ENCODE measurements at places on chromosomes 4 and X. TPM values are rescaled to one million over a fixed set of nuclear protein-coding genes. Genes with fewer than 3 reads are reported as not detected.

Gene CCNA2
- 318 TPM for total RNA-seq

Gene RGS12
- total RNA-seq, result 79.6 TPM

Gene XG
- total RNA-seq, result not detected

GRCh38 chrX:111823128-111823527 lies 52.9 kb upstream of the TRPC5OS start:
- no peak overlapping the region for H3K27ac ChIP-seq
- no peaks in the 10 kb centered on the region for H3K27me3 ChIP-seq
- no peaks in the 10 kb centered on the region for H3K36me3 ChIP-seq
- H3K4me3 ChIP-seq, result no peak overlapping the region
- DNase-seq, result no peak

- no peak for DNase-seq
- H3K27me3 ChIP-seq, result no peaks in the 10 kb centered on the region
- H3K27ac ChIP-seq, result no peak overlapping the region
- no peaks in the 10 kb centered on the region for H3K4me1 ChIP-seq
- H3K36me3 ChIP-seq, result no peaks in the 10 kb centered on the region
These were observed 314.7 kb upstream of the PRKX start for GRCh38 chrX:4028151-4028550.

DNA sequence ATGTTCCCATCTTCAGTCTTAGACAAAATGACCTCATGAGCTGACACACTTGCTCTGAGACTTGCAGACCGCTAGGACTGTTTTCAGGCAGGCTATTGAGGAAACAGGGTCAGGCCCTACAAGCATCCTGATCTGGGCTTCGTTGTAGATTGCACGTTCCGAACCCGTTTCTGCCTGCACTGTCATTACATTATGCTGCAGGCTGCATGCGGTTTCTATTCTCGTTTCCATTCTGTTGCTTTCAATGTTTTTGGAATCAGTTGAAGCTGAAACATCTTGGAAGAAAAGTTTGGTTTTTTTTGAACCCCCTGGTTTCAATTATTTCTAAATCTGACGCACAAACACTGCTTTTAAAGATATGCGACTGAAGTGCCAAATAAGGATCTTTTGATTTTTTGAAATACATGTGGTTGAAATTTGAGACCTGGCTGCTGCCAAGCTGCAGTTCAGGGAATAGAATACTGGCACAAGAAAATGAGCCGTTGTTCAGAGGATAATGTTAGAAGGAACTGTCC lies 716.1 kb upstream of the INTU start:
- peaks cover 5% of the 10 kb centered on the region for H3K4me1 ChIP-seq
- peak; percentile 28 for DNase-seq
- no peak overlapping the region for H3K4me3 ChIP-seq

GRCh38 chr4:172786039-172786792 lies 382.4 kb upstream of the GALNT7 start:
- DNase-seq, result no peak
- no peak overlapping the region for H3K4me3 ChIP-seq
- no peak overlapping the region for H3K27ac ChIP-seq
- no peaks in the 10 kb centered on the region for H3K27me3 ChIP-seq
- no peaks in the 10 kb centered on the region for H3K4me1 ChIP-seq

DNA sequence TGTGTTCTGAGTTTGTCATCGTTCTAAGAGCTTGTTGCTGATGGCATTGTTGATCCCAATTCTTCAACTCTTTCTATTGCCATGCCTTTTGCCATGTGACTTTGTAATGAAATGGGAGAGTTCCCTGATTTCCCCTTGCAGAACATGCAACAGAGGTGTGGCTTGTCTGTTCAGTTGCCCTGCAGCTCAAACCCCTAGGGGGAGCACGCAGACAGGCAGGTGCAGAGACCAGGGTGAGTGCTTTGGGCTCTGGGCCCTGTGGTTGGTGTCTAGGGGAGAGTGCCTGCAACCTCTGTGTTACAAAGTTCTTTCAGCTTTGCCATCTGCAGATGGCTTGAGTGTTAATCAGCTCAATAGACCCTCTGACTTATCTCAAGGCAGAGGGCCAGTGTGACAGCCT lies 332.7 kb downstream of the MID1IP1 start:
- no peak overlapping the region for H3K4me3 ChIP-seq
- H3K36me3 ChIP-seq, result no peaks in the 10 kb centered on the region
- DNase-seq, result no peak

GRCh38 chr4:68342134-68342533 lies 7.8 kb downstream of the YTHDC1 start:
- no peak overlapping the region for H3K27ac ChIP-seq
- H3K27me3 ChIP-seq, result no peaks in the 10 kb centered on the region
- DNase-seq, result no peak

- no peak overlapping the region for H3K27ac ChIP-seq
- no peak overlapping the region for H3K4me3 ChIP-seq
- no peaks in the 10 kb centered on the region for H3K4me1 ChIP-seq
- H3K27me3 ChIP-seq, result no peaks in the 10 kb centered on the region
- DNase-seq, result no peak
- no peaks in the 10 kb centered on the region for H3K36me3 ChIP-seq
These were observed 28.0 kb downstream of the PIGG start for GRCh38 chr4:526971-527460.

- no peak overlapping the region for H3K27ac ChIP-seq
- no peaks in the 10 kb centered on the region for H3K36me3 ChIP-seq
- H3K27me3 ChIP-seq, result no peaks in the 10 kb centered on the region
- DNase-seq, result no peak
- no peak overlapping the region for H3K4me3 ChIP-seq
- H3K4me1 ChIP-seq, result no peaks in the 10 kb centered on the region
These were observed 10.7 kb upstream of the PDHA1 start for GRCh38 chrX:19332983-19333382.

DNA sequence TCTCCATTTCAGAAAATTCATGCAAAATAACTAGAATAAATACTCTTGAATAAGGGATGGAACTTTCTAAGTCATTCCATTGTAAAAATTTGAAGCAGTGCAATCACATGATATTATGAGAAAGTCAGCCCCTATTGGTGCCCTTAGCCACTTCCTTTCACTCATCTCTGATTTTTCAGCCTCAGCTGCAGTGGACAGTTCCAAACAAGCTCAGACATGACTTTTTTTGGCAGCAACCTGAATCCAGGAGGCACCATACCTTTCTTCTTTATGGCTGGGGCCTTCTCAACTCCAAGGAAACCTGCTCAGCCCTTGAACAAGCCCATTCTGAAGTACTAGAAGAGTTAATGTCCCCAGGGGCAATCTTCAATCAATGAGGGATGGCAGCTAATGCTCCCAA lies 40.5 kb downstream of the MAPK10 start:
- H3K27ac ChIP-seq, result no peak overlapping the region
- H3K4me3 ChIP-seq, result no peak overlapping the region
- DNase-seq, result no peak
- no peaks in the 10 kb centered on the region for H3K4me1 ChIP-seq
- H3K36me3 ChIP-seq, result no peaks in the 10 kb centered on the region
- no peaks in the 10 kb centered on the region for H3K27me3 ChIP-seq

- peaks cover 6% of the 10 kb centered on the region for H3K4me1 ChIP-seq
- no peak for DNase-seq
- H3K36me3 ChIP-seq, result no peaks in the 10 kb centered on the region
- H3K4me3 ChIP-seq, result no peak overlapping the region
- no peak overlapping the region for H3K27ac ChIP-seq
- no peaks in the 10 kb centered on the region for H3K27me3 ChIP-seq
These were observed 47.6 kb upstream of the TMEM131L start for GRCh38 chr4:153418558-153418957.

DNA sequence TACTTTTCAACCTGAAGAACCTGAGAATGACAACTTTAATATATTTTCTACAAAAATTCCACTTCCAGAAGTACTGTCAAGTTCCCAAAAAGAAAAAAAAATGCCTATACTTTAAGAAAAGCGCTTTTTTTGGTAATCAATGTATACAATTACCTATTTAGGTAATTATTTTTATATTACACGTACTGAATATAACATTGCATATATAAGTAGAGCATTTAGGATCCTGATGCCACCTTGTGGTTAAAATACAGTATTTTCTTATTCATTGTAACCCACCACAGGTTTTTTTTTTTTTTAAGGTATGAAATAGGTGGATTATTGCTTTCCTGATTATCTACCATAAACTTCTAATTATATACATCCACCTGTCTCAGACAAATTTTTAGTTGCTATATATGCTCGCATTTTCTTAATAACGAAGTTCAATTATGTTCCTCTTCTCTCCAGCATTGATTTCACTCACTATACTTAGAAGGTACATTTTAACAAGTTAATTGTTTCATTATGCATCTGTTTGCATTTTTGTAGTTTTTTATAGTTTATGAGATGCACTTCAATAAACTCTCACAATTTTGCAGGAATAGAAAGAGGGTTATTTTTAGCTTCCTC lies 5.2 kb downstream of the MAP9 start:
- no peaks in the 10 kb centered on the region for H3K36me3 ChIP-seq
- no peak overlapping the region for H3K27ac ChIP-seq
- H3K27me3 ChIP-seq, result no peaks in the 10 kb centered on the region
- DNase-seq, result no peak
- H3K4me3 ChIP-seq, result no peak overlapping the region

- no peaks in the 10 kb centered on the region for H3K4me1 ChIP-seq
- H3K4me3 ChIP-seq, result no peak overlapping the region
- H3K36me3 ChIP-seq, result no peaks in the 10 kb centered on the region
- peaks cover 6% of the 10 kb centered on the region for H3K27me3 ChIP-seq
- no peak overlapping the region for H3K27ac ChIP-seq
- DNase-seq, result no peak
These were observed 332.7 kb upstream of the IGFBP7 start for GRCh38 chr4:57442831-57443291.

DNA sequence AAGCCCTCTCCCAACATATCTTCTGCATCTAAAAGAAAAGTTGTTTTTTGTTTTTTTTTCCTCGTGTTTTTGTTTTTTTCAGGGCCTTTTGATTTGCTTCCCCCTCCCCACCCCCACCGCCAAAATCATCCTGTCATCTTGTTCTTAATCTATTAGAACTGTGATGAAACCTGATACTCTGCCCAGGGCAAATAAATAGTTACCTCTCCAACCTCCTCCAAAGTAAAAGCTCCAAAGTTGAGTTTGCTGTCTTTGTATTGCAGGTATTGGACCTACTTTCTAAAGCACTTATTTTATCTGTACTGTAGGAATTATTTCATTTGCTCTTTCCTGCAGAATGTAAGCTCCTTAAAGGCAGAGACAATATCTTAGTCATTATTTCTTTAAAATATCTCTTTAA lies 172.9 kb downstream of the SOWAHB start:
- no peaks in the 10 kb centered on the region for H3K27me3 ChIP-seq
- no peak for DNase-seq
- H3K36me3 ChIP-seq, result no peaks in the 10 kb centered on the region
- no peak overlapping the region for H3K4me3 ChIP-seq

- no peak overlapping the region for H3K27ac ChIP-seq
- no peaks in the 10 kb centered on the region for H3K4me1 ChIP-seq
- H3K4me3 ChIP-seq, result no peak overlapping the region
- no peak for DNase-seq
- H3K27me3 ChIP-seq, result no peaks in the 10 kb centered on the region
These were observed 70.1 kb upstream of the HCCS start for GRCh38 chrX:11040996-11041395.

- H3K36me3 ChIP-seq, result no peaks in the 10 kb centered on the region
- no peak for DNase-seq
- no peak overlapping the region for H3K27ac ChIP-seq
- no peak overlapping the region for H3K4me3 ChIP-seq
These were observed 66.2 kb downstream of the VCX3A start for GRCh38 chrX:6468706-6469105.

- no peak overlapping the region for H3K27ac ChIP-seq
- no peak overlapping the region for H3K4me3 ChIP-seq
- no peaks in the 10 kb centered on the region for H3K4me1 ChIP-seq
- no peak for DNase-seq
These were observed 576.5 kb upstream of the CPXCR1 start for GRCh38 chrX:88170553-88170952.

DNA sequence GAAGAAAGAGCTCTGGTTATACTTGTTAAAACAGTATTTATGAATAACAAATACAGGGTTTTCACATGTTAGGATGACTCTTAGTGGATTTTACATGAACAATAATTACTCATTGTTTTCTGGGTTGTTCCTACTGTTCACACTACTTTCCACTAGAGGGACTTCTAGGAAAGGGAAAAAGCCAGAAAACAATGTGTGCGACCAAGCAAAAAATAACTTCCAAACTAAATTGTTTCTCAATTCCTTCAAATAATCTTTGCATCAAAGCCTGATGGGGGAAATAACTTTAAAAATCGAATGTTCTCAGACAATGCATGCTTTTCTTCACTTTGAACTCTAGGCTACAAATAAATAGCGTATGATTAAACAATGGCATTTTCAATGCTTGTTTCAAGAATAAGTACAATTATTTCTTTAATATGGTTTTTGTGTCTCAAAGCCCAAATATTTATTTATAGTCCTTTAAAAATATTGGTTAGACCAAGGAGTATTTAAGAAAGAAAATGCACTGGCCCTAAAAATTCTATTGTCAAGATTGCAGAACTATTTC lies 72.1 kb upstream of the ETNPPL start:
- no peaks in the 10 kb centered on the region for H3K4me1 ChIP-seq
- DNase-seq, result no peak
- no peaks in the 10 kb centered on the region for H3K27me3 ChIP-seq
- H3K4me3 ChIP-seq, result no peak overlapping the region

GRCh38 chrX:56800801-56801200 lies 71.8 kb downstream of the NBDY start:
- no peak overlapping the region for H3K4me3 ChIP-seq
- no peak for DNase-seq
- no peaks in the 10 kb centered on the region for H3K4me1 ChIP-seq
- no peaks in the 10 kb centered on the region for H3K27me3 ChIP-seq

DNA sequence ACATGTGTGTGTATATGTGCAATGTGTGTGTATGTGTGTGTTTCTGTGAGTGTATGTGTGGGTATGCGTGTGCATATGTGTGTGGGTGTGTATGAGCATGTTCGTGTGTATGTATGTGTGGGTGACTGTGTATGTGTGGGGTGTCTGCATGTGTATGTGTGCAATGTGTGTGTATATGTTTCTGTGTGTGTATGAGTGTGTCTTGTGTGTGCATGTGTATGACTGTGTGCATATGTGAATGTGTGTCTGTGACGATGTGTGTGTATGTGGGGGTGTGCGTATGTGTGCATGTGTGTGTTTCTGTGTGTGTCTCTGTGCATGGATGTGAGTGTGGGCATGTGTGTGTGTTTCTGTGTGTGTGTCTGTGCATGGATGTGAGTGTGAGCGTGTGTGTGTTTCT lies 4.2 kb upstream of the ATP2B3 start:
- H3K4me3 ChIP-seq, result no peak overlapping the region
- no peaks in the 10 kb centered on the region for H3K4me1 ChIP-seq
- DNase-seq, result no peak
- H3K27ac ChIP-seq, result no peak overlapping the region
